H4 (cell line): ENCODE measurements at places on chromosomes 6 and 20. TPM values are rescaled to one million over a fixed set of nuclear protein-coding genes. Genes with fewer than 3 reads are reported as not detected.

DNA sequence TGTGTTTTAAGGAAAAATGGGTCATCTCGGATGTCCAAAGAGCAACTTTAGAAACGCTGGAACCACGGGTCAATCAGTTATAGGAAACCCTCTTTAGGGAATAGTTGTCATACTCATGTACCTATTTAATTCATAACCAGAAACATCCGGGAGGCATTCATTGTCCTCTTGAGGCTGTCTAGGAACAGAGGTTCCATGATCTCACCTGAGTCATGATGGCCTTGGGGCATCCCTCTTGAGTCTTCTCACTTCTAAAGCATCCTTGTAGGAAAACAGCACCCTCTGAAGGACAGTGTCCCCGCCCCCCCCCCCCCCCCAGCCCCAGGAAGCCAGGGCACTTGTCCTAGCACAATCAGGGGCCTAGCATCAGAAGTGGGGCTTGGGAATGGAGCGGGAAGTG lies 46.3 kb upstream of the CDH4 start:
- no peak for DNase-seq

GSTA3 gene
- 0.19 TPM in 1 of 2 replicates, not detected in the other for total RNA-seq

GRCh38 chr6:111711476-111711875 lies 105.8 kb upstream of the TRAF3IP2 start:
- no peak for DNase-seq

ADGRB3 gene
- 0.79 and 1.1 TPM in 2 replicates for total RNA-seq

BPIFA1 gene
- not detected in 2 replicates for total RNA-seq

RTN4IP1 gene
- total RNA-seq = 6.9 and 12.9 TPM in 2 replicates

DNA sequence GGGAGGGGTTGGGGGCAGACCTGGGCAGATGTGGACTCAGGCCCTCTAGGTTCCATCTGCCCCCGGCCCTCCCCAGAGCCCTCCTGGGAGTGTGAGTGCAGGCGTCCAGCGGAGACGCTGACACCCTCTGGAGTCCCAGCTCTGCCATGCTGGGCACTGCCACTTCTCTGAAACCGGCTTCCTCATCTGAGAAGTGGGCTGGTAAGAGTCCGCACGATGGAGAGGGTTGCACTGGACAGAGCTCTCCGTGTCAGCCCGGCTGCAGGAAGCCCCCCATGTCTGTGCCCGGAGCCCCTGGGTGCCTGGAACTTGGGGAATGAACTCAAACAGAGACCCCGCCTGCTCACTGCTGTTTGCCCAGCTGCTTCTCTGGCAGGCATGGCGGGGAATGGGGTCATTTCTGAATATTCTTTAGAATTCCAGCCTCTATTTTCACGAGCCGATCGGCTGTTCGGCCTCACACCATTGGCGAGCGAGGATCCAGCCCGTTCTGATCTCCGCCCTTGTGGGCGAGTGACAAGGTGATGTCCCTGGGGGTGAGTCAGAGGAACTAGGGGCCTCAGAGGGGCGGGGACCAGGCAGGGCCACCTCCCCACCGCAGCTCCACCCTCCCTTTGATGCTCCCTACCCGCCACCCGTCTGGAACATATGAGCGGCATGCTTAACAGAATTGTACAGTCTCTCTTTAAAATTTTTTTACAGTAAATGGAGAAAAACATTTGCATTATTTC lies 47.8 kb upstream of the GATA5 start:
- no peak for DNase-seq

GRCh38 chr6:89775150-89775549 lies 44.4 kb downstream of the MDN1 start:
- no peak for DNase-seq

GRCh38 chr20:59515013-59515905 lies 89.1 kb upstream of the PHACTR3 start:
- DNase-seq = peak; percentile 64

DNA sequence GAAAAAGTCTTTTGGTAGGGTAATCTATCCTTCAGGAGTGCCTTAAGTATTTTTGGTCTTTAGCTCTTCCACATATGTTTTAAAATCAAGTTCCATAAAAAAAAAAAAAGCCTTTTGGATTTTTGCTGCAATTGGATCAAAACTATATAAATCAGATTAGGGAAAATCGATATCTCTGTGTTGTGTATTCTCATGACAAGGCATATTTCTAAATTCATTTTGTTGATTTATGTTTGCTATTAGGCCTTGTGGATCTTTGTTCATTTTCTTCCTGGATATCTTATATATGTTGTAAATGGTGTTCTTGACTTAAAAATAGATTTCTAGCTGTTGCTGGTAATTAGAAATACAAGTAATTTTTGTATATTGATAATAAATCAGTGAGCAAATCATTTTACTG lies 8.8 kb downstream of the HSF2 start:
- DNase-seq = no peak

DNA sequence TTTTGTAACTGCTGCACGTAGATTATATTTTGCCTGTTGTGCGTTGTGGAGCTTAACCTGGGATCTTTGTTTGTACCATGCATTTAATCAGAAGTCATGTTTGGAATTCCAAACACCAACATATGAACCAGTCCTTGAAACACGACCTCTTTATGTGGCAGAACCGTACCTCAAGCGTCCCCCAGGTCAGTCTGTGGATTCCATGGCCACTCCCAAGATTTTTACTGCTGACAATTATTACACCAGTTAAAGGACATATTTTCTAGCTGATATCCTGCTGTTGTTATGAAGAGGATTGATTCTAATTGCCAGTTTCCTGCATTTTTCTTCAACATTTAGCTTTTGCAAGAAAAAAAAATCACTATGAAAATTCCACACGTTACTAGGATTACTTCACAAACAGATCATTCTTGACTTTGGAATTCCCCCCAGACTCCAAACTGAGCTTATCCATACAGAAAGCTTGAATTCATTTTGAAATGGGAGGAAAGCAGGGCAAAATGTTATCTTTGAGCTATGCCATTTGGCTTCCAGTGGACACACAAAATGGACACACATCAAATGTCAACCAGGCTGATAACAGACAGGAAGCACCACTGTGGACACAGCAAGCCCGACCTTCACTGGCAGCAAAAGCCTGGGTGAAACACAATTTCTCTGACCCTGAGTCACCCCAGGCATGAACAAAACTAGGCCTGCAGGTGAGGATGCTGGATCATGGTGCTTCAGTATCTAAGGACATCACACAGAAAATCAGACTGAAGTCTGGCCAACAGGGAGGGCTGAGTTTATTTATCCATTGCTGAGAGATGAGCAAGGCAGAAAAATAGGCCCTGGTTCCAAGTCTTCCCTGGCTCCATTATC lies 542.9 kb upstream of the JAG1 start:
- no peak for DNase-seq

HUS1B gene
- 2.1 TPM in 1 of 2 replicates, not detected in the other for total RNA-seq

- no peak for DNase-seq
These were observed 614.6 kb downstream of the DHX35 start for GRCh38 chr20:39576771-39577170.

GRCh38 chr6:12601881-12602280 lies 114.7 kb upstream of the PHACTR1 start:
- DNase-seq = no peak

EDN3 gene
- total RNA-seq = not detected in 2 replicates

DNA sequence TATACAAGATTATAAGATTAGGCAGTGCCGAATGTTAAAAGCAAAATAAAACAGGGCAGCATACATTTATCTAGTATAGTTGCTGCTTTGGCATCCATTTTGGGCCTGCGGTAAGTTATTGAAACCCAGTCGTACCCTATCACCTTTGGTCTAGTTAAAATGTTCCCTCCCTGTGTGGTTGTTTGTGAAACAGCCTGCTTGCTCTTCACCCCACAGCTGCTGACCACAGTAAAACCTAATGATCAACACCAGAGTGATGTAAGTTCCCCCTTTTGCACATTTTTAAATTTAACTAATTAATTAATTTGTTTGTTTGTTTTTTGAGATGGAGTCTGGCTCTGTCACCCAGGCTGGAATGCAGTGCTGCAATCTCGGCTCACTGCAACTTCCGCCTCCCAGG lies 50.3 kb upstream of the TXNDC5 start:
- no peak for DNase-seq

LZTS3 gene
- total RNA-seq = 1.7 and 2.0 TPM in 2 replicates

DNA sequence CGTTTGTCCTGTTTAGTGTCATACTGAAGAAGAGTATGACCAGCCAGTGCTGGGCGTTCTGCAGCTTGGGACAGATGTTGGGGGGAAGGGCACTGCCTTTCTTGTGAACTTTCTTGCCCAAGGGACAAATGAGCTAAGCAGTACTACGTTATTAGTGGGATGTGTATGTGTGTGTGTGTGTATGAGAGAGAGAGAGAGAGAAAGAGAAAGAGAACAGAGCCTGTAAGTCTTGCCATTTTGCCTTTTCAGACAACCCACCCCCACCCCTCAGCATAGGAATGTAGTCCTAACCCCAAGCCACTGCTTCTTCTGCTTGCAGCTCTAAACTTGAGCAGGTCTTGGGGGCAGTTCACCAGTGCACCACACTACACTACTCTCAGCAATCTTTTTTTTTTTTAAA lies 45.5 kb downstream of the E2F3 start:
- DNase-seq = no peak

DNA sequence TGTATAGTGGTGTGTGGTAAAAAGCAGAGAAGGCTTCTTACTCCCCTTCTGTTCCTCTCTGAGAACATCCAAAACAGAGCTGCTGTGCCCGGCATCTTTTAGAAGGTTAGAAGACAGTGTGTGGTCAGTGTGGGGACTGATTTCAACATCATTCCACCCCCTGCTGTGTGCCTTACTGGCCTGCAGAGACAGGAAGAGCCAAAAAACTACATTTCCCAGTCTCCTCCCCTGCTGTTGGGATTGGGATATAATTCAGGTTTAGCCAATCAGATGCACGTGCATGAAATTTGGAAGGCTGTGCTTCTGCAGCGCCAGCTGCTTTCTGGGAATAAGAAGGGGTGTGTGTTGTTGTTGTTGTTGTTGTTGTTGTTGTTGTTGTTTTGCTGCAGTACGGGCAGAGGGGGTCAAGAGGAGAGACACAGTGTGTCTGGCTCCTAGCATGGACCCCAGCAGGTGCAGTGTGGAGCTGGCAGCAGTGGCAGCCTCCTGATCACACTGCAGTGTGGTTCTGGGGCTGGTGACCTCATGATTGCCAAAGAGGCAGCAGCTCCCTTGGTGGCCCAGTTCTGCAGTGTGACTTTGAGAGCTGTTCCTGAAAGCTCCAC lies 74.7 kb downstream of the MRPL14 start:
- peak; percentile 78 for DNase-seq

DNA sequence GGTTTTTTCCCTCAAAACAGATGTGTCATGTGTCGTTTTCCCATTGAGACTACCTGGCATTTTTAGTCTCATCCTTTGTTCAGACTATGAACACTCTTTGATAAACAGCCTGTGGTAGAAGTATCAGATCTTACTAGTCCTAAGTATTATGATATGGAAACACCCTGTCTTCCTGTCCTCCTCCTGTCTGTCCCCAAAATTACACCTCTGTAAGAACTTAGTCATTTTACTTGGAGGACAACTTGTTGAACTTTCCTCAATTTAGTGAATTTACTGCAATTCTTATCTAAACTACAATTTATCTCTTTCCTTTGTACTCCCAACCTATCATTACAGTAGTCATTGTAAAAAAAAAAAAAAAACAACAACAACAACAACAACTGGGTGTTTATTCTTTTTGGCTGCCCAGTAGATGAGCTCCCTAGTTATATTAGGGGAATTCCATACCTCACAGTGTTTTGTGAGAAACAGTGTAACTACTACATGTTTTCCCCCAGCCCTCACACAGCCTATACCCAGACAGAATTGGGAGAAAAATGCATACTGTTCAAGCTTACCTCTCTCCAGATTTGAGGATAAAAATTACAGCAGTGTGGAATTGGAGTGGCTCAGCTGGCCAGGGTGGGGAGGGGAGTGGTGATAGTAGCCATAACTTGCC lies 18.5 kb upstream of the ERVFRD-1 start:
- no peak for DNase-seq
